CD14-positive monocyte (primary cell): ENCODE measurements at places on chromosomes 6 and 20.

GRCh38 chr20:25318471-25319240 lies 70.8 kb downstream of the PYGB start:
- DNase-seq: peak; percentile 92

DNA sequence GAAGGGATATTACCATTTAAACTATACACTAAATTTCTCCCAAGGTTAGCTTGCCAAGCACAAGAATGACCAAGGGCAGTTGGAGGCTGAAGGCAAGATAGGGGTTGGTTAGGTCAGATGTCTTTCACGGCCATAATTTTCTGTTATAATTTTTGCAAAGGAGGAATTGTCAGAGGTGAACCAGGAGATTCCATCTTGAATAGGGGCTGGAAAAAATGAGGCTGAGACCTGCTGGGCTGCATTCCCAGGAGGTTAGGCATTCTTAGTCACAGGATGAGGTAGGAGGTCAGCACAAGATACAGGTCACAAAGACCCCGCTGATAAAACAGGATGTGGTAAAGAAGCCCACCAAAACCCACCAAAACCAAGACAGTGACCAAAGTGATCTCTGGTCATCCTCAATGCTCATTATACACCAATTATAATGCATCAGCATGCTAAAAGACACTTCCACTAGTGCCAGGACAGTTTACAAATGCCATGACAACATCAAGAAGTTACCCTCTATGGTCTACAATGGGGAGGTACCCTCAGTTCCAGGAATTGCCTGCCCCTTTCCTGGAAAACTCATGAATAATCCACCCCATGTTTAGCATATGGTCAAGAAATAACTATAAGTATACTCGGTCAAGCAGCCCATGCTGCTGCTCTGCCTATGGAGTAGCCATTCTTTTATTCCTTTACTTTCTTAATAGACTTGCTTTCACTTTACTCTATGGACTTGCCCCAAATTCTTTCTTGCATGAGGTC lies 371.8 kb upstream of the SULF2 start:
- DNase-seq: no peak

GRCh38 chr6:81696524-81696923 lies 56.0 kb downstream of the TENT5A start:
- no peak for DNase-seq

DNA sequence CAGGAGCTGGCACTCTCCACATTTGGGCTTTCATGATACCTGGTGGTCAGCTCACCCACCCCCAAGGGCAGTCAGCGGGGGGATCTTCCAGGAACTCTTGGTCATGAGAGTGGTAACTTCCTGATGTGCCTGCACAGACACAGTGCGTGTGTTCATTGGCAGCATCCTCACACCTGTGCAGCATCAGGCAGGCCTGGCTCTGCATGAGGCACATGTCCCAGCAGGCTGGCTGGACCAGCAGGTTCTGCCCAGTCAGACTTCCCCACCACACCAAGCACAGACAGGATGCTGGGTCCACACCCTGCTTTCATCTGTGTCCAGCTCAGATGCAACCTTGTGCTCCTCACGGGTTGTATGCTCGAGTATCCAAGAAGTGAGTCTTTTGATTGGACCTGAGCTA lies 15.7 kb upstream of the UNC93A start:
- no peak for DNase-seq

DNA sequence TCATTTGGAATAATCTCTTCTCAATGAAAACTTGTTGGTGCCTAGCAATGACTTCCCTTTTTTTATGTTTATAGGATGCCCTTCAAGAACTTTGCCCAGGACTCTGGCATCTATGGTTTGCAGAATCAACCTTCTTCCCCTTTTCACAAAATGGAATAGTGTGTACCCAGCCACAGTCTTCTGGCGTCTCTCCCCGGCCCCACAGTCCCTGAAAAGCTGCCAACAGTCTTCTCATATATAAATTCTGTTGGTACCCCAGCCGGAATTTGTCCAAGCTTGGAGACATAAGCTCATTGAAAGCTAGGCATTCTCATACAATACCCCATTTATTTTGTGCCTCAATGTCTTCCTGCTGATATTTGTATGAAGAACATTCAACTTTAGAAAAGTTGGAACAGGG lies 26.4 kb upstream of the MCM3 start:
- peak; percentile 81 for DNase-seq

DNA sequence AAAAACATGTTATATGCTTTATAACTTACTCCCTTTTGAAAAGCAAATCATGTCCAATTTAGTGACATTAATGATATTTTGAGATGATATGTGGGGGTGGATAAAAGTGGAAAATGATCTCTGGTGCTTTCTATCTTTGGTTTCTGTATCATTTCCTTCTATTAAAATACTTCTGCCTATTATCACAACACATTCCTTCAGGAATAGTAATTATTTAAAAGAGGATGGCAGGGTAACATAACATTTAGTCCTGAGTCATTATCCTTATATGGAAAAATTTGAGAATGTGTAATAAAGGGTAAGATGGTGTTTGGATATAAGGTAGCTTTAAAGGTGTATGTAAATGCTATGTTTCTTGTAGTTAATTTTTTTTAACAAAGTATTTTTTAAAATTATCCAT lies 657.7 kb downstream of the PHF3 start:
- no peak for DNase-seq

- no peak for DNase-seq
Measured at GRCh38 chr6:13355999-13356785, 27.9 kb upstream of the TBC1D7 start.

DNA sequence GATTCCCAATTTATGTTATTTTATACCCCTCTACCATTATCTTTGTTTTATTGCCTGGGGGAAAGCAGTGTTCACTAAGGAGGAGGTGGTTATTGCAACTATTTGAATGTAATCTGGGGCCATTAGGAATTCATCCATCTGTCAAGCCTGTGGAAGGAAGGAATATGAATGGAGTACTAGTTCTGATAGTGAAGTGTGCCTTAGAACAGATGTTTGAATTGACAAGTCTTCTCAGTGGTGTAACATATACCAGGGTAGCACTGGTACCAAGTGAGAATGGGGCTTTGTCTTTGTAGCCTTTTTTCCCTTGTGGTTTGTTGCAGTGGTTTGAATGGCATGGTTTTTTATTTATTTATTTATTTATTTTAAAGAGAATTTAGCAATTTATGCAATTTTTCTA lies 27.9 kb upstream of the HDAC2 start:
- no peak for DNase-seq

- DNase-seq: peak; percentile 25
Measured at GRCh38 chr6:119110601-119111548, 32.4 kb upstream of the FAM184A start.

DNA sequence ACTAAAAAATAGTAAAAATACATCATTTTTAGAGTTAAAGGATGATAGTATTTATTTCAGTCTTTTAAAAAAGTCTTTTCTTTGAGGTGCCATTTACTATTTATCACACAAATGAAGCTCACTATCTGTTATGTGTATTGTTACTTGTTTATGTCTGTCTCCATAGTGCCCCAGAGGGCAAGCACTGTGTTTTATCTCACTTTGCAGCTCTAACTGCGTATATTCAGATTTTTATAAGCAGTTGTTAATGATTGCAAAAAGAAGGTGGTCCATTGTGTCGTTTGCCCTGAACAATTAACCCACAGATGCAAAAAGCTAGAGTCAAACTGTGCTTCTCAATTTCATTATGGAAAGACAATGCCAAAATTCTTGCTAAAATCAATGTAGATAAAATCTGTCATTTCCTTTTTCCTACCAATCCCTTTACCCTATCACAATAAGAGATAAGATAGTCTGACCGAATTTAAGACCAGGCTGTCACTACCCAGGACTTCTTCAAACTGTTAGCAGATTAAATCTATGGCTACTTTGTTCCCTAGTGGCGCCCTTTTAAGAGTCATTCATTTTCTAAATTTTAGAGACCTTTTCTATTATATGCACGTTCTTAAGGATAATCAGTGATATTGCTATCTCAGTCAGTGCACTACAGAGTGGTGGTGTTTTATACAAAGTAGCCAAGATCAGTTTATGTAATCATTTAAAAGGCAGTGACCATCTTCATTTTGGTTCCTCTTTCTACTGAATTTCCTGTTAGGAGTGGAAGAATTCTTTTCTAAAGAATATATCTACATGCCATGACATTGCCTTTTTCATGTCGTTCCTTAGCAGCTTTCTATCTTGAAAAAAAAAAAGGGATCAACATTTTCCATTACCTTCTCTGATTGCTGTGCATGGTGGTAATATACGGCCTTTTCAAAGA lies 133.1 kb upstream of the PRDM1 start:
- peak; percentile 47 for DNase-seq

- DNase-seq: peak; percentile 72
Measured at GRCh38 chr6:87929843-87930288, 117.8 kb upstream of the SPACA1 start.

DNA sequence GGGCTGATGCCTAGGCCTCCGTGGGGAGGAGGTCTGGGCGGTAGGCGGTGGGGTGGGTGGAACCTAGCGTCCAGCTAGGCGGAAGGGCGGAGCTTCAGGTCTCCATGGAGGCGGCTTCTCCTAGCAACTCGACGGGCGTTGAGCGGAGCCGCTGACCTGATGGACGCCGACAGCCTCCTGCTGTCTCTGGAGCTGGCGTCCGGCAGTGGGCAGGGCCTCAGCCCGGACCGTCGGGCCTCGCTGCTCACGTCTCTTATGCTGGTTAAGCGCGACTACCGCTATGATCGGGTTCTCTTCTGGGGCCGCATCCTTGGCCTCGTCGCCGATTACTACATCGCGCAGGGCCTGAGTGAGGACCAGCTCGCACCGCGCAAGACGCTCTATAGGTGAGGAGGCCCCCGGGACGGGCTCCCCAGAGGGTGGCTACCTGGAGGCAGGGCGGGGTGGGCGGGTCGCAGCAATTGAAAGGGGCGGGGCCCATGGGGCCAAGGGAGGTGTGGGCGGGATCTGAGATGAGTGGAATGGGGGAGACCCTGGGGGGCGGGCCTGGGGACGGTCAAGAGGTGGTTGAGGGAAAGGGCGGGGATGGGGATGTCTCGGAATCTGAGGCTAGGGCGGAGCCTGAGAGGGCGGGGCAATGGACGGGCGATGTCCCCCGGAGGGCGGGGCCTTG lies at the start of gene RSPH9:
Gene RSPH9, plus strand, starts transcription at position 97 of the 673 bp plus-strand sequence. Its CDS starts 63 bp downstream, at position 160.
- DNase-seq: peak; percentile 48

DNA sequence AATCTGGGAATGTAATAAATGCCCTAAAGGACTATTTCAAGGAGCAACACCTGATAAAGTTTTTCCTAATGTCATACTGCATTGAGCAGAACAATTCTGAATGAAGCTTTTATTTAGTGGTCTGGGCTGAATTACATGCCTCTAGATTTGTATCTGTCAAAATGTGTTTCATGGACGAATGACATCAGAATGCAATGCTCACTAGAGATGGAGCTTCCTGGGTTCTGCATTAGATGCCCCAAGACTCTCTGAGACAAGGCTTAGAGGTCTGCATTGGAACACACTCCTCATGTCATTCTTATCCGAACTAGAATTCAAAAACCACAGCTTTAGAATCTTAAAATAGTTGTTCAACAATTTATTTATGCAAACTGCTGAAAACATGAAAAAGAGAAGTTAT lies 62.0 kb downstream of the SYNE1 start:
- no peak for DNase-seq

DNA sequence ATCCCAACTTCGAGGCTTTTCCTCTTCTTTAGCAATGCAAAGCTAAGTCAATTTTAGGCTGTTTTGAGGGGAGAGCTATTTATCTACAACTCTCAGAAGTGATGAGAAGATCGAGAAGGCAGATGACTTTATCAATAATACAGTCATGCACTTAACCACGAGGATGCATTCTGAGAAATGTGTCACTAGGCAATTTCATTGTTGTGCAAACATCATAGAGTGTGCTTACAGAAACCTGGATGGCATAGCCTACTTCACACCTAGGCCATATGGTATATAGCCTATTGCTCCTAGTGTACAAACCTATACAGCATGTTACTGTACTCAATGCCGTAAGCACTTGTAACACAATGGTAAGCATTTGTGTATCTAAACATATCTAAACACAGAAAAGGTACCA lies 66.6 kb downstream of the PRND start:
- no peak for DNase-seq

DNA sequence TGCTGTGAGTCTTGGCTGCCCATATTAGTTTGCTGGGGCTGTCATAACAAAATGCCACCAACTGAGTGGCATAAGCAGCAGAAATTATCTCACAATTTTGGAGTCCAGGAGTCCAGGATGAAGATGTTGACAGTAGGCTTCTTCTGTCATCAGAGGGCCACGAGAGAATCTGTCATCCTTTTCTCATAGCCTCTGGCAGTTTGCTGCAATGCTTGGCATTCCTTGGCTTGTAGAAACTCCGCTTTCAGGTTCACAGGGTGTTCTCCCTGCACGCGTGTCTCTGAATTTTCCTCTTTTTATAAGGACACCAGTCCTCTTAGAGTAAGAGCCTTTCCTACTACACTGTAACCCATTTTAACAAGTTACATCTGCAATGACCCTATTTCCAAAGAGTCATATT lies 838.4 kb downstream of the TFAP2A start:
- DNase-seq: no peak

- no peak for DNase-seq
Measured at GRCh38 chr20:41369673-41370072, 3.1 kb upstream of the EMILIN3 start.

DNA sequence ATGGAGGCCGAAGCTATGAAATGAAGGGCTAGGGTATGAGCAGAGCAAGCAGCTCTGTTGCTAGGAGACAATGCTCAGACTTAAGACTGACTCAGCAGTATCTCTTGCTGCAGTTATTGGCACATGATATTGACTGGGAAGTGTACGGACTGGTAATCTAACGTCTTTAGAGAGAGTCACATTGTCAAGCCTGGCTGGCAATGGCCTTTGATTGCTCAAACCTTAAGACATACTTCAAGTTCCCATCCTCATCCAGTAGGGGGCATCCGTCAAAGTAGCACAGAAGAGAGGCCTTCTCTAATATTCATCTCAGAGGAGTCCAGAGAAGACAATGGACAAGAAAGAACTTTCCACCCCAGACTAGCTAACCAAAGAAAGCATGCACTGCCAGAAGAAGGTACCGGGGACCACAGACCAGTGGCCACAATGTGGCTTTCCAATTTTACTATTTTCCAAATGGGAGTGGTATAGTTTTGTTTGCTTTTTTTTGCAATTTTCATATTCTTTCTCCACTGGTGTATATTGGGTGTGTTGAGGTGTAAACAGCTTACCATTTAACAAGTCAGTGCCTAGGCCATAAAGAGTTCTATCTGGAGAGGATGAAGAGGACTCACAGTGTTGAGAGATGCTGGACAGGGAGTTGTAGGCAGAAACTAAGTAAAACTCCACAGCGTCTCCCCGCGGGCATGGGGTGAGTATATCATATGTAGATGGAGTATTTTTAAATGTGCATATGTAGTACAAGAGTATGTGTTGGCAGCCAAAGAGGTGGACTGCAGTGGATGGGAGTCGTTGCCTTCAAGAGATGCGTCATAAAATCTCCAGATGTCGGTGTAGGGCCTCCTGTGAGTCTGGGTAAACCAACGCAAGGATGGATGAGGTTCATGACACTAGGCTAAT lies 36.7 kb downstream of the LRFN2 start:
- DNase-seq: peak; percentile 23

GRCh38 chr20:13278812-13279570 lies 57.9 kb downstream of the ISM1 start:
- DNase-seq: no peak

DNA sequence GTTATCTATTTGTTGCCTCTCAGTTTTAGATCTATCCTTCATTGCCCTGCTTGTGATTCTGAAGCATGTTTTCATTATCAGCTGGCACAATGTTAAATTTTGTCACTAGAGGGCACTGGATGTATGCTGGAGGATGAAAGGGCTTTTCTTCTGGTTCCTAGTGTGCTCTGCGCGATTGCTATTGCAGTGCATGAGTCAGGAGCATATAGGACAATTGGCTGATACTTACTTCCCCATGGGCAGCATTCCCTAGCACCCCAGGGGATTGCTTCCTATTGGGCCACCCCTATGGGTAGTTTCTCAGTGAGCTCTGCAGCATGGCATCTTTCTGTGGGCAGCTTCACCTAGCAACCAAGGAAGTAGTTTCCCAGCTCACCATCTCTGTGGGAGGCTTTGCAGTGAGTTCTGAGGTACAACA lies 280.3 kb upstream of the SYNCRIP start:
- DNase-seq: no peak
